ENCODE measurements at places on chromosomes 4 and X.

- no peak for DNase-seq
Observed at GRCh38 chr4:25535278-25535677, 120.4 kb upstream of the SLC34A2 start.

GRCh38 chrX:52082578-52082977 lies 13.6 kb upstream of the MAGED4B start:
- no peak for DNase-seq

- no peak for DNase-seq
Observed at GRCh38 chrX:154827194-154828015, 7.1 kb downstream of the SMIM9 start.

DNA sequence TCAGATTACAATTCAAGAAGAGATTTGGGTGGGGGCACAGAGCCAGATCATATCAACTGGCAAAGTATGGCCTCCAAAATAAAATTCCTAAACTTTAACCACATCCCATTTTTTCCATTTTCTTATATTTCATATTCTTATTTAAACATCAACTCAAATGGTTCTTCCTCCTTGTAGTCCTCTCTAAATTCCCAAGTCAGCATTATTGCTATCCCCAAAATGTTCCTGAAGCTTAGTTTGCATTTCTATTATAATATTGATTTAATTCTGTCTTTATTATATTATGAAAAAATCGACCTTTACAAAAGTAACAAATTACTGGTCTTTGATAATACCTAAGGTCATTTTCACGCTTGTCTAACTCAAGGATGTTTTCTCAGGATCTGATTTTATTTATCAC lies 67.5 kb downstream of the NPY1R start:
- no peak for DNase-seq

GRCh38 chr4:158535130-158535614 lies 13.5 kb downstream of the RXFP1 start:
- DNase-seq = no peak

DNA sequence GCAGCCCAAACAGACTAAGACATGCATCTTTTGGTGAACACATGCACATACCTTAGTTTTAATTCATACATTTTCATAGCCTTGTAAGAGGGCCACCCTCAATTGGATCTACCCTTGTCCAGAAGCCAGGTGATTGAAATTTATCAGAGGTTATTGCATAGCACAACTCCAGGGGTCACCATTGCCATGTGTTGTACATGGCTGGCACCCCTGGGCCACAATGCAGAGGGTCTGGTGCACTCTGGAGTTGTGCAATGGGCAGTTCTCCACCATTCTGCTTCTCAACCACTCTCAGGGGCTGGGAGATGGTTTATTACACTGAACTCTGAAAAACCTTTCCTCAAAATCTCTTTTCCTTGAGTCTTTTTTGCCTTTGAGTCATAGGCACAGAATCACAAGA lies 184.4 kb upstream of the CXorf66 start:
- no peak for DNase-seq

DNA sequence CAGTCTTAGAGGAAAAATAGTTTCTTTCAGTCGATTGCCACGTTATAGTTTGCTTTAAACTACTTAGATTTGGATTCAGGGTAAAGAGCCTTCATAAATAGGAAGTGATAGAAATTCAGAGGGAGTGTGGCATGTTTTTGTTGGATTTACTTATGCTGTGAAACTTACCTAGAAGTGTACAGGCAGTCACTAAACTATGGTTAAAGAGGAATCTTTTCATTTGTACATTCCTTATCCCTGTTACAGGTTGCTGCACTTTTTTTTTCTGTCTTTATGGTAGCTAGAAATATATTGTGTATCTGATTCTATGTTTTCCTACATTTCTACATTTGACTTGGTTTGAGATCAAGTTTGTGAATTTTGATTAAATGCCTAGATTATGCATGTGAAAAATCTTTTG lies 19.1 kb downstream of the WWC2 start:
- no peak for DNase-seq

DNA sequence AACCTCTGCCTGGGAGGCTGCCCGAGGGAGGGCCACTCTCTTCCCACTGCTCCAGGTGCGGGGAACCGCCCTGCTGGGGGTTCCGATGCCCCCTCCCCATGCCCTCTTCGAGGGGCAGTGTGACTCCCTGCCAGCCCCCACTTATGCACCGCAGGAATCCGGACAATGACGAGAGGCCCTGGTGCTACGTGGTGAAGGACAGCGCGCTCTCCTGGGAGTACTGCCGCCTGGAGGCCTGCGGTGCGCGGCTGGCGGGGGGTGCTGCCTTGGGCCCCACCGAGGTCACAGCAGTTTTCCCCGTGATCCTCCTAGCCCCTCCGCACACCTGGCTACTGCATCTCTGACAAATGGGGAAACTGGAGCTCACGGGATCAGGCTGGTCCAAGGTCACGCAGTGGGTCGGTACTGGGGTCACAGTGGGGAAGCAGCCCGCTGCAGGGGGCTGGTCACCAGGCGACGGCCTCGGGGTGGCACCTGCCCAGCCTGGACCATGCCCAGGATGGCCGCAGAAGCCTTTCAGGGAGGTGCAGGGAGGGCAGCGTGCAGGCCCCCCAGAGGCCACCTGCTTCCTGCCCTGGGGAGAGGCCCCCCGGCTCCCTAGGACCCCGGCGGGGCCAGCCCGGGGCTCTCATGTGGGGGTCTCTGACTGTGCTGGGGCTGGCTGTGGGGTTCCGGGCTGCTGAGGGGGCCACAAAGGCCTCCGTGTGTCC lies 3.5 kb downstream of the HGFAC start:
- no peak for DNase-seq

- DNase-seq = no peak
Observed at GRCh38 chrX:97367125-97367524, 483.4 kb downstream of the RPA4 start.

DNA sequence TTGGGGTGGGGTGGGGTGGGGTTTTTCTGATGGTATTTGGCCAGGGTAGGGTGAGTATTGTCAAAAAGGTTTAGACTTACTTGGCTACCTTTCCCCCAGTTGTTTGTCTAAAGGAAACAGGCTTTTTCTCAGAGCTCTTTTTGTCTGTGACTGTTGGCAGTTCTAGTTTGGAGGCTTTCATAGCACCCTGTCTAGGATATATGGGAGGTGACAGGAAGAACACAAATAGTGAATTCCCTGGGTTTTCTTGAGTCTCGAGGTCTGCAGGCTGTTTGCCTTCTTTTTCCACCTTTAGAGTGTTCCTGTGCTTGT lies 13.5 kb downstream of the RPS6KA3 start:
- no peak for DNase-seq

- no peak for DNase-seq
Observed at GRCh38 chrX:106680716-106681115, 45.8 kb upstream of the RNF128 start.

All from NCI-H187 treated with DMSO at 0.1 percent for 48 hours (cell line).